ENCODE measurements at places on chromosomes 16 and 17. TPM values are rescaled to one million over a fixed set of nuclear protein-coding genes. Genes with fewer than 3 reads are reported as not detected.

The TERB1 gene
- not detected for total RNA-seq

GRCh38 chr16:2532494-2533141 is 1.4 kb upstream of the CEMP1 start:
- H3K4me1 ChIP-seq = peaks cover 55% of the 10 kb centered on the region
- peak; percentile 66 for DNase-seq
- H3K4me3 ChIP-seq = peak overlapping the region; percentile 77
- peak overlapping the region; percentile 75 for H3K27ac ChIP-seq
- H3K36me3 ChIP-seq = peaks cover 21% of the 10 kb centered on the region

- peaks cover 91% of the 10 kb centered on the region for H3K4me1 ChIP-seq
- peaks cover 9% of the 10 kb centered on the region for H3K36me3 ChIP-seq
- H3K4me3 ChIP-seq = no peak overlapping the region
- H3K27me3 ChIP-seq = no peaks in the 10 kb centered on the region
- peak overlapping the region; percentile 24 for H3K27ac ChIP-seq
Observed at GRCh38 chr17:77456271-77456950, 315.6 kb downstream of the SEC14L1 start.

- H3K27me3 ChIP-seq = no peaks in the 10 kb centered on the region
- peaks cover 4% of the 10 kb centered on the region for H3K4me1 ChIP-seq
- no peak overlapping the region for H3K4me3 ChIP-seq
- no peak for DNase-seq
- no peak overlapping the region for H3K27ac ChIP-seq
- H3K36me3 ChIP-seq = peaks cover 95% of the 10 kb centered on the region
Observed at GRCh38 chr17:46037722-46038255, 38.7 kb downstream of the STH start.

Measured in HepG2 (cell line).